ENCODE measurements at places on chromosomes 5 and 9. TPM values are rescaled to one million over a fixed set of nuclear protein-coding genes. Genes with fewer than 3 reads are reported as not detected.
A peak's percentile ranks its signal among the peaks of the same experiment; 100 is the strongest.

Gene LCN10
- total RNA-seq: 0.13 TPM

Gene CD180
- not detected for total RNA-seq

Gene SNX2
- total RNA-seq: 99.4 TPM

GRCh38 chr9:81689343-81690175 is at the start of gene TLE1:
TSS of gene TLE1 (minus strand) at chr9:81689547. CDS start at chr9:81688240, 1,307 bp downstream.
- DNase-seq: peak; percentile 100

GRCh38 chr9:31894008-31894407 is 490.4 kb upstream of the ACO1 start:
- no peak for DNase-seq

- DNase-seq: no peak
These were observed 55.7 kb downstream of the TSPAN17 start for GRCh38 chr5:176702671-176703641.

DNA sequence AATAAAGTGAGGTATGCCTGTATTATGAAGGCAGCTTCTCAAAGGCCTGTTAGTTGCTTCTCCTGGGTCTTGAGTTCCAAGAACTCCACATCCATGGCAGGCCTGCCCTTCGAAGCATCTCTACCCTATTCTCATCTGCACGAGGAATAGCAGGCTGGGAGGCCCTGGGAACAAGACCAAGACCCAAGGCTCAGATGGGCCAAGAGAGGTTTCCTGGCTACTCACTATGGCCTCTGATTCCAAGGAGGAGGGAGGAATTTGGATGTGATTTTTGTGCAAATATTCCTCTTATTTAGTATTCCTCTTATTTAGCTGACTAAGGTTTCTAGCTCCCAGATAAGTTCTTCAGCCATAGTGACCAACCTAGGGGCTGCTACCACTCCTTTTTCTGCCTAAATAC is 151.3 kb downstream of the SAXO1 start:
- DNase-seq: no peak

- no peak for DNase-seq
These were observed 168.4 kb downstream of the TTLL11 start for GRCh38 chr9:121924700-121925099.

Data from dermis microvascular lymphatic vessel endothelial cell (primary cell).